ENCODE measurements at places on chromosomes 11 and 22. TPM values are rescaled to one million over a fixed set of nuclear protein-coding genes. Genes with fewer than 3 reads are reported as not detected.

The C11orf52 gene
- polyA plus RNA-seq, result 2.9 TPM

The BRSK2 gene
- 0.28 TPM for polyA plus RNA-seq

The TRPT1 gene
- polyA plus RNA-seq, result 53.1 TPM

The COMT gene
- 146 TPM for polyA plus RNA-seq

The IRAG1 gene
- 82.4 TPM for polyA plus RNA-seq

The KRTAP5-2 gene
- not detected for polyA plus RNA-seq

The SAA1 gene
- 3.4 TPM for polyA plus RNA-seq

The PATL1 gene
- 33.6 TPM for polyA plus RNA-seq

The TMEM121B gene
- 0.05 TPM for polyA plus RNA-seq

The PHOX2A gene
- not detected for polyA plus RNA-seq

The PDE2A gene
- 0.64 TPM for polyA plus RNA-seq

The BDNF gene
- 62.6 TPM for polyA plus RNA-seq

The NDUFA6 gene
- 76.0 TPM for polyA plus RNA-seq

The BANF1 gene
- 223 TPM for polyA plus RNA-seq

The UPK2 gene
- polyA plus RNA-seq, result 0.18 TPM

The TUB gene
- 11.8 TPM for polyA plus RNA-seq

The GPR83 gene
- 0.04 TPM for polyA plus RNA-seq

The HTR3B gene
- polyA plus RNA-seq, result not detected

The TRPC6 gene
- 8.2 TPM for polyA plus RNA-seq

The CABP4 gene
- not detected for polyA plus RNA-seq
